ENCODE measurements at places on chromosomes 13 and 19.

DNA sequence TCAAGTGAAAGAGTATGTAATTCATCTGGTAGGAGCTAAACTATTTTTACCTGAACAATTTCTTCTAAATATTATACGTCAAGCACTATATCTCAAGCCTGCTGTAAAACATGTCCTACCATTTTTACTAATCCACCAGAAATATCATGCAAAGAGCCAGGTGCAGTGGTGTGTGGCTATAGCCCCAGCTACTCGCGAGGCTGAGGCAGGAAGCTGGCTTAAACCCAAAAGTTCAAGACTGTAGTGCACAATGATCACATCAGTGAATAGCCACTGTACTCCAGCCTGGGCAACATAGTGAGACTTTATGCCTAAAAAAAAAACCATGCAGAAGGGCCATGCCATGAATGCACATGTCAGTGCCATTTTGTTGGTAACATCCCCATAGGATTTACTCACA lies 20.7 kb upstream of the CLN5 start:
- no peak for DNase-seq

DNA sequence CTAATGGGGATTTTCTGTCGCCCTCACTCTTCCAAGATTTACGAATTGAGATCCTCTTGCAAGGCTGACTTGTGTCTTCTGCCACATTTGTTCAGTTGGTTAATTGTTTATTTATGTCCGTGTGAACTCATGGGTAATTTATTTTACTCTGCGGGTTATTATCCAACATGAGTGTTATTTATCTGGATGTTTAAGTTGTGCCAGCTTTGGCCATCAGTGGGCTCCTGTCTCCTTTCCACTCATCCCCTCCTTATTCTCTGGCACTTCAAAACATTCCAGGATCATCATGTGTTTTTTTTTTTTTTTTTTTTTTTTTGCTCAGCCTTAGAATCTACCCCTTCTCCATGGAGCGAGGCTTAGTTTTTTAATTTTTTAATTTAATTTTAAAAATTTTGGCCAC lies 19.0 kb downstream of the ACP7 start:
- no peak for DNase-seq

- DNase-seq, result no peak
These were observed 1661.6 kb downstream of the SLITRK1 start for GRCh38 chr13:82220641-82221040.

DNA sequence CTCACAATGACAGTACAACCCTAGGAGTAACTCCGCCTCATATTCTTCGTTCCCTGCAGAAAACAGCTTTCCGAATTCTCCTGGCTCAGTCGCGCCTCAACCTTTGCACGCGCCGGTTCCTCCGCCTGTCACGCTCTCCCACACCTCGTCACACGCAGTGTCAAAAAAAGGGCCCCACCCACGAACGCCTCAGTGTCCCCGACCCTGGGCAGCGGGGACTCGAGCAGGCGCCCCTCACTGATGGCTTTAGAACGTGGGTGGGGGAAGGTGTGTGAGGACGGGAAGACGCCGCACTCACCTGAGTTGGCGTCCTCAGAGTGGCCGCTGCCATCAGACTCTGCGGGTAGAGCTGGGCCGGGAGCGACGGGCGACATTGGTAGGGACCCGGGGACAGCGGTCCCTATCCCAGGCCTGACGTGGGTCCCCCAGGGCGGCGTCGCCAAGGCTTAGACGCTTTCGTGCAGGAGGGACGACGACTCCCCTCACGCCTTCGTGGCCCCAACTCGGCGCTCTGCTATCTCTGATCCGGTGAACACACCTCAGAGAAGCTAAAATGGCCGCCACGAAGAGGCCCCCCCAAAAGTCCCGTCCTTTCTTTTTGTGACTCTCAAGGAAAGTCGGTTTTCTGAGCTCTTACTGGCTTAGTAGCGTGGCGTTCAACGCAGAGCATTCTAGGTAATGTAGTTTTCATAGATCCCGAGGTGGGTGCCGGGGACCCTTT lies at the start of gene ZNF154:
Gene ZNF154, minus strand, starts transcription at position 564 of the 721 bp plus-strand sequence. Its CDS starts 233 bp downstream, at position 331.
- no peak for DNase-seq

DNA sequence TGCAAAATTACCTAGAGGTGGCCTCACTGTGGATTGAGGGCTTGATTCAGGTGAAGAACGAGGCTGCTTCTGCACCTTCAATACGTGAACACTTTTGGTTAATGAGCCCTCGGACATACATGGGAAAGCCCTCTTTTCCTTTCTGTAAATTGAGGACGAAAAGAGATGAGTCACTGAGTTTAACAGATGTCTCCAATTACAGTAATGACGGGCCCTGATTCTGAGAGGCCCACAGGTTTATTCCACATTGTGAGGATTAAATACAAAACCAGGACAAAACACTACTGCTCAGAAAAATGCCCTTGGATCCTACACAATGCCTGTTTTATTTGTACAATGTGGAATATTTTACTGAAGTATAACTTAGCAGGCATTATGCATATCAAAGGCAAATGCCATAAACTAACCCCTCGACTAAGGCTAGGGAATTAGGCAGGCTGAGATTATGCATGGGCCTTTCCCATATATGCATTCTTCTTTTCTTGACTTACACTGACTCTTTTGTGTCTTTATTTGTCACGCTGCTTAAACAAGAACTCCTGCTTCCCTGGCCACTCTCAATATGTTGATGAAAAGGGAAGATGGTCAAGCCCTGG lies 819.9 kb downstream of the OLFM4 start:
- DNase-seq, result peak; percentile 7

DNA sequence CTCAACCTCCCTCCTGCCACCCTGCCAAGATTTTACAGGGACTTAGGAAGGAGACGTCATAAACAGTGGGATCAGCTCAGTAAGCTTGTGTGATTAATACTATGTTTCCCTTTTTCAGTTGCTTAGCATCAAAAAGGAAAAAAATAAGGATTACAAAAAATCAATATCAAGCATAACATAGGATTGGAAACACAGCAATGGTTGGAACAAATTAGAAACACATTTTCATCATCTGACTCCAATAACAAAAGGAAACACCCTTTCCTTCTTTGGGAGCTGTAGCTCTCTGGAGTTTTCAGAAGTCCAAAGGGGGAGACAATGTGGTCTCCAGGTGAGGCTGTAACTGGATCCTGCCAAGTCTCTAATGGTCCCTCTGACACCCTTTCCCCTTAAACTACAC lies 233.4 kb downstream of the B3GLCT start:
- no peak for DNase-seq

- no peak for DNase-seq
These were observed 15.8 kb downstream of the NDUFB7 start for GRCh38 chr19:14555918-14556661.

DNA sequence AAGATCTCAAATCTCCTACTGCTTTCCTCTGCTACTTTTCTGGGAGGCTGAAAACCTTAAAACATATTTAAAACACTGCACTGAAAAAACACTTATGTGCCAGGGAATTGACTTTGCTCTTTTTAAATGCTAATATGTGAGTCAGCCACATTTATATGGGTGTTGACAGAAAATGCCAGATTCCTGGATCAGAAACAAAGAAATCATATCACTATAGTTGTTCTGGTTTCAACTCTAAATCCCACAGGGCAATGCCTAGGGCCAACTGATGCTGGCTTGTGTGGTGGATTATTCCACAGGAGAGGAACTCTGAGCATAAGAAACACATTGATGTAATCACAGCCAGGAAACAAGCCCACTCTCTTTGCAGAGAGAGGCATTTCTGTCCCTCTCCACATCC lies 1439.0 kb upstream of the SPRY2 start:
- DNase-seq, result no peak

- no peak for DNase-seq
These were observed 159.0 kb upstream of the FNDC3A start for GRCh38 chr13:48816700-48817099.

DNA sequence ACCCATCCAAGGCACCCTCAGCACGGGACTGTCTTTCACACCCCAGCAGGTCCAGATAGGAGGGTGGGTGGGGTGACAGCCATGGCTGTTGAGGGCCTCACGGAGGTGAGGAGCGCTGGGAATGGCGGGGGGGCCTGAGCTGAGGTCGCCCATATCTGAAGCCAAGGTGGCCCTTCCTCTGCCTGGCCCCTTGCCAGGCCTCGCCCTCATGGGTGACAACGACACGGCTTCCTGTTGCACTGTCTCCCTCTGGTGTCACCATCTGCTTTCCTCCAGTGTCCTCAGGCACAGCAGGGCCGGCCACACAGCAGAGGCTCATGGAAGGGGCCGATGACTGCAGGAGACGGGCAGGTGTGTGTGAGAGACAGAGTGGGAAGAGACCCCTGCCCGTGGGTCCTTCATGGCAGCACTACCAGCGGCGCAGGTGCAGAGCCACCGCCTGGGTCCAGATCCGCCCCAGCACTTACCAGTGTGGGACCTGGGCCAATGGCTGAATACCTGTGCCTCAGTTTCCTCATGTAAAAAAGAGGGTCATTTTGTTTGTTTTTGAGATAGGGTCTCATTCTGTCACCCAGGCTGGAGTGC lies 8.1 kb upstream of the NKPD1 start:
- peak; percentile 56 for DNase-seq
